ENCODE measurements at places on chromosomes 2 and 18.

DNA sequence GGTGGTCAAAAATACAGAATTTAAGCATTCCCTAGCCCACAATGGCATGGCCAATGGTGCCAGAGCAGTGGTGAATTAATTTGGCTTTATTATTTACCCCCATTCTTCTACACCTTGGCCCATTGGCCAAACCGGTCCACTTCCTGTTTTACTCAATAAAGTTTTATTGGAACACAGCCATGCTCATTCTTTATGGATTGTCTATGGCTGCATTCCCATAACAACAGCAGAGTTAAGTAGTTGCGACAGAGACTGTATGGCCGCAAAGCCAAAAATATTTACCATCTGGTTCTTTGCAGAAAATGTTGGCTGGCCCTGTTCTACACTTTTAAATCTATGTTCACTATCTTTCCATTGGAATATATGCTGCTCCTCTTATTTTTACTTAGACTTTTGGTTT is 130.3 kb upstream of the CCDC68 start:
- DNase-seq = no peak

DNA sequence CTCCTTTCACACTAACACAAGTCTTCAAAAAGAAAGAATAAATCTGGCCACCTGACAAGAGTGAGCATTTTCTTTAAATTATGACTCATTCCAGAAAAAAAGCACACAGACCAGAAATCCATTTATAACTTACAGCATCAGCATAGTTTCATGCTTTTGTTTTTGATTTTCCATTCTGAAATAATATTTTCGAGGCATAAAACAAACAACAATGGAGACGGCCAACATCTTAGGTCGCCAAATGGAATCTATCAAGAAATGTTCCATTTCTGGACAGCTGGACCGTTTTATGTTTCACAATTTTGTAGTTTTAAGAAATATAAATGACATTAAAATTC is 165.4 kb upstream of the ZFP36L2 start:
- no peak for DNase-seq

DNA sequence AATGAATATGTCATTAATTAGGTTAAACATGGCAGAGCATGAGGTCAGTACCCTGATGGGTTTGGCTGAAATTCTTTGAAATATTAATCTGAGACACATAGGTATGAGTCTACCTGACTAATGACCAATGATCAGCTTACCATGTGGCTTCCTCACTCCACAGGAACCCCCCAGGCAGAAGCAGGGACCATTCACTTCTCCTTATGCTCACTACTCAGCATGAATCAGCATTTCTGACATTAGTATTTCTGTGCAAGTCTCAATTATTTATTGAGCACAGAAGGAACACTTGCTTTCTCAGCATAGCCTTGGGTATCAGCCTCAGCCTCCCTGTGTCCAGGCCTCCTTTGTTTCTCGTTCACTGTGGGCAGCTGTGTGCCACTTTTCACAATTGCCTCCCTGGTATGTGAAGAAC is 9.3 kb upstream of the KCNE4 start:
- DNase-seq = peak; percentile 46

- no peak for DNase-seq
Measured at GRCh38 chr2:164091673-164092072, 355.9 kb upstream of the FIGN start.

- peak; percentile 56 for DNase-seq
Measured at GRCh38 chr2:241950413-241951315, 81.1 kb downstream of the RTP5 start.
